ENCODE measurements at places on chromosomes 5 and 9.

DNA sequence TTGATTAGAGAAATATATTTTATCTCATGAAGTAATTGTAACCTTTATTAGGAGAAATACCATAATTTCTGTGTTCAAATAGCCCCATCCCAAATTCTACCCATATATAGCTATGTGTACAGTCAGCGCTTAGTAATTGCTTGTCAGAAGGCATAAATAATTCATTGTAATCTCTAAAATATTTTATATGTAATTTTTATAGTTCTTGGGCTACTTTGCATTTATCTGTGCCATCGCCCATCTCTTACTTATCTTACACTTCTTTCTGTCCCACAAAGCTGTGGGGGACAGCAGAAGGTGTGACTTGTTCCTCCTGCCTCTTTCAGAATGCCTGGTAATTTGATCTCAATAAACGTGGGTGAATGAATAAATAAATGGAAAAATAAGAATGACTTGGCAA, 5.5 kb downstream of the ADAMTSL1 start:
- no peak for DNase-seq

- DNase-seq: no peak
These were observed 129.4 kb upstream of the PITX1 start for GRCh38 chr5:135163391-135163790.

GRCh38 chr5:43065948-43066798, 26.1 kb upstream of the ANXA2R start:
- peak; percentile 79 for DNase-seq

GRCh38 chr5:14584848-14585247, 3.3 kb downstream of the OTULINL start:
- no peak for DNase-seq

DNA sequence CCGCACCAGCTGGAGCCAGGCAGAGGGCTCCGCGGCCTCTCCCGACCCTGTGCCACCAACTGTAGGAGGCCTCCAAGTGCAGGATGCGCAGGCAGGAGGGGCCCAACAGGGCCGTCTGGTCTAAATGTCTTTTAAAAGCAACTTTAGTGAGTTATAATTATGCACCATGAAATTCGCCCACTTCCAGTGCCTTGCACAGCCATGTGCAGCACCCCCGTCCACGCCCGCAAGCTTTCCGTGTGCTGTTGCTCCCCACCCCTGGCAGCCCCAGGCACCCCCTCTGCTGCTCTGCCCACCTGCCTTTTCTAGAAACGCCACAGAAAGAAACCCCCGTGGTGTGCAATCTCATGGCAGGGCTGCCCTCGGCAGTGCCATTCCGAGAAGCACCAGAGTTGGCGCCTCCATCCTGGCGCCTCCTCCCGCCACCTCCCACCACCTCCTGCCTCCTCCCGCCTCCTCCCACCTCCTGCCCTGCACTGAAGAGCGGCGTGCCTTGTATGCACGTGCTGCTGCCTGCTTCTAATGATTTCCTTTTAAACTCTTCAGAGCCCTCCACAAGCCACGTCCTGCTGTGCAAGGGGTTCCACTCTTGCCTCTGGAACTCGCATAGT, 7.5 kb upstream of the SLC6A18 start:
- DNase-seq: no peak

DNA sequence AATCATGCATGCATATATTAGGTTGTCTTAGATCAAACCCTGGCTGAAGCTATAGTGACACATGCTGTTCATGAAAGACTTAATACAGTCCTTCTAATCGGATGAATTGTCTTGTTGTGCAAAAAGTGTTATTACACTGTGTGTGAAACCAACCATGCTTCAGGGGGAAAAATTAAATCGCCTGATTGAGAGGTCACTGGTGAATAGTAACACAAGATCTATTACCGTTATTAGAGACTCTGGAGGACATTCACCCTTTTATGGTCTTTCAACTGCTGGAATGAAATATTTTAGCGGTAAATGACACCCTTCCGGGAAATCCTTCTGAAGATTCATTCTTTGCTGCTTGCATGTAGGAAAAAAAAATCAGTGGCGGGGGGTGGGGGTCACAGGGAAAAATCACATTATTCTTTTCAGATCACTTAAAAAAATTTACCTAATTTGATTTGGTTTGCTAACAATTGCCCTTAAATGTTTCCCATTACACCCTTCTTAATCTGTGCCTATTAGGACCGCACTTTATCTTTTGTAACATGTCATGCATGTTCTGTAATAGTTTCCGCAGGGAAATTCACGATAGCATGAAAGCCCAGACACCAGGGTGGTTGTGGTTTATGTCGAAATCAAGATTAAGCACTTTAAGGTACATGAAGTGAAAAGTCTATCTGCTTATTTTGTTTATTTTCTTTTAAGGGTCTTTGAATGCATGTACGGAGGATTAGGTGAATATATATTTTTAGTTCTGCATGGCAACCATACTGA, 120.6 kb downstream of the FOCAD start:
- DNase-seq: no peak

- no peak for DNase-seq
These were observed 1.2 kb upstream of the NEK6 start for GRCh38 chr9:124256517-124257069.
